ENCODE measurements at places on chromosomes 1 and 21.

DNA sequence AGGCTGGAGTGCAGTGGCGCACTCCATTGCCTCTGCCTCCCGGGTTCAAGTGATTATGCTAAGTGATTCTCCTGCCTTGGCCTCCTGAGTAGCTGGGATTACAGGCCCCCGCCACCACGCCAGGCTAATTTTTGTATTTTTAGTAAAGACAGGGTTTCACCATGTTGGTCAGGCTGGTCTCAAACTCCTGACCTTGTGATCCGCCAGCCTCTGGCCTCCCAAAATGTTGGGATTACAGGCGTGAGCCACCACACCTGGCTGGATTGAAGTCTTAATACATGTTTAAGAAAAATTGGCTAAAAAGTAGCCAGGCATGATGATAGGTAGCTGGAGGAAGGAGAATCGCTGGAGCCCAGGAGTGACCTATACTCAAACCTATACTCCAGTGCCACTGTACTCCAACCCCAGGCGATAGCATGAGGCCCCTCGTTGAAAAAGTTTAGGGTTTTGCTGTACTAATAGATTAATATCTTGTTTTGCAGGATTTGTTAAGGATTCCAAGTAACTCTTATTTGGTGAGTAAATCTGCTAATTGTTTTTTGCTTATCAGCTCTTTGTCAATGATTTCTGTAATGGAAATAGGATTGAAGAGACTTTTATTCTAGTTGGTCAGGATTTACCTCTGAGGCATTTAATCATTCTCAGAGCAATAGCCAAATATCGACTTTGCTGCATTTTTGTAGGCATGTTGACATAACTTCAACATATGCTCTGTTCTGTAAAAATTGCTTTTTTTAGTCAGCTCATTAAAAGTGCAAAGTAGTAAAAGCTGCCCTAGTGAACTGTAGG is 2.0 kb downstream of the RCC1 start:
- DNase-seq: no peak

DNA sequence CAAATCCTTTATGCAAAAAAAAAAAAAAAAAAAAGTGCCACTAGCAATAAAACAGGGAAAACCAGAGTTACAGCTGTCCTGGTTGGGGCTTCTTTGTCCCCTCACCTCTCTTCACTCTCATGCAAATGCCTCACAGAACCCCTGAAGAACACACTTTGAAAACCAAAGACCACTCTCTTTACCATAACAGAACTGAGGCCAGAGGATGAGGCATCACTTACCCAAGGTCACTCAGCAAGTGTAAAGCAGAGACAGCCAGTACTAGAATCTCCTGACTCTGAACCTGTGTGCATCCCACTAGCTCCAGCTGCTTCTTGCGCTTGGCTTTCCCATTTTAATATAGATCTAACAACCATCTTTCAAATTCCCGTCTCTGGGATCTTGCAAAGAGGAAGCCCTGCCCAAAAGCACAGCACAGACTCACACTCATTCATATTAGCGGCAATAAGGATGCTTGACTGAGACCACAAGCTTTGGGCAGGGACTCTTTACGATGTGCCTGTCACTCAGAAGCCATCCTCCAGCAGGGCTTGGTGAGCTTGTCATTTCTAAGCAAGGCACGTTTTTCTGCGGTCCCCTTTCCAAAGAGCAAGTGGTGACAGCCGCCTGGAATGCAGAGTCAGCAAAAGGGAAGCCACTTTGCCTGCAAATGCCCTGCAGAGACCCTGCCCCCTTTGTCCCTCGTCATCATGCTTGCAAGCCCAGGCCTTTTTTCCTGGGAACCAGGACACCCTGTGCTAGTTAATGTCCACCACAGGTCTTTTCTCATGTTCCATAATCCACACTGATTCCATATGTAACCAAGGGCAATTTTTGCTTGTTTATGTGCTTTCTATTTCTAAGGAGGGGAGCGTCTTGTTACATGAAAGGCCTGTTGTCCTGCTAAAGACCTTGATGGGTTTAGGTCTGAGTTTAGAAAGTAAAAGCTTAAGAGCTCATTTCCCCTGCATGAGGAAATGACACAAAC is 76.5 kb upstream of the NFIA start:
- no peak for DNase-seq

DNA sequence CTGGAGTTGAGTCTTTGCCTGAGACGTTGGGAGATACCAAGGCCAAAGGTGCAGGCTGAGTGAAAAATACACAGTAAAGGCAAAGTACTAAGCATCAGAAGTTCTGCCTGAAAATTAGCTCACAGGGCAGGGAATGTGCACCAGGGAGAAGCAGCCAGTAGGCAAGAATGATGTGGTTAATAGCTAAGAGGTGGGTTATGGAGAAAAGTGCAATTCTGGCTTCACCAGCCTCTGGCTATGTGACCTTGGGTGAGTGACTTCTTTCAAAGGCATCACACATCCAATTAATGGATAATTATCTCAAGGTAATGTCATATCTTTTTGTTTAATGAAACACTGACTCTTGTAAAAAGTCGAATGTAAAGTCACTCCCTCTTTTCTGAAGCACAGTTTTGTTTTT is 230.7 kb upstream of the FGGY start:
- DNase-seq: no peak

DNA sequence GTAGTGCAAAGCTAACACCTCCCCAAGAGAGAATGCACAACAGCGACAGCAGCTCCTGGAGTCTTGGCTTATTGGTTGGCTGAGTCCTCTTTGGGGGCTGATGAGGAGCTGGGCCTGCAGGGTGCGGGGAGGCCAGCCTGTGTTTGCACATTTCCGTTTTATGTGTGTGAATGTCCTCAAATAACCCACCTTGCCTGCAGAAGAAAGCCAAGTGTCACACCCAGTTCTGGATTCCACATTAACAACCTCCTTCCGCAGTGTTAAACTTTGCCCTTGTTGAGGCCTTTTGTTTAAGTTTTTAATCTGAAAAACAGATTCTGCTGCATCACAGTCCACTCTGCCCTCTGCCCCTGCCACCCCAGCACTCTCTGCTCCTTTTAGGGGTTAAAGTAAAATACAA is 274.5 kb downstream of the TM2D1 start:
- no peak for DNase-seq

GRCh38 chr1:189021577-189021976 is 1456.1 kb downstream of the BRINP3 start:
- DNase-seq: no peak

GRCh38 chr1:70778934-70779333 is 268.7 kb downstream of the PTGER3 start:
- no peak for DNase-seq
